ENCODE measurements at places on chromosomes 1 and 21. TPM values are rescaled to one million over a fixed set of nuclear protein-coding genes. Genes with fewer than 3 reads are reported as not detected.

GRCh38 chr21:26423511-26423910 is 149.6 kb downstream of the CYYR1 start:
- no peak for DNase-seq

DNA sequence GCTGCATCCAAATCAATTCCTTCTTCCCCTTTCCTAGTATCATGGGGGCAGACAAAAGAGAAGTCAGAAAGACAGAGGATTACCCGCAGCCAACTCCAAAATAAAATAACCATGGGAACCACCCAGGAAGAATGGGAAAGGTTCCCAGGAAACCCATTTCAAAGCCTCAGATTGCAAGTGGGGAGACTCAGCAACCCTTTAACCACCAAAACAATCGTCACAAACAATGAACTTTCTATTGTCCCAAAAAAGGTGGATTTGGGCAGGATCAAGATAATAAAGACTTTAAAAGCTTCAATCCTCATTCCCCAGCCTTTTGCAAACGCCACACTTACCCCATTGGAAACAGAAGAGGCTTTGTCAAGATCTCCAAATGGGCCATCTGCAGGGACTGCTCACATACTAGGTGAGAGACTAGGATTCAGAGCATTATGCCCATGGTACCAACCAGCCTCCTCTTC is 5.1 kb downstream of the TIAM1 start:
- DNase-seq, result no peak

DNA sequence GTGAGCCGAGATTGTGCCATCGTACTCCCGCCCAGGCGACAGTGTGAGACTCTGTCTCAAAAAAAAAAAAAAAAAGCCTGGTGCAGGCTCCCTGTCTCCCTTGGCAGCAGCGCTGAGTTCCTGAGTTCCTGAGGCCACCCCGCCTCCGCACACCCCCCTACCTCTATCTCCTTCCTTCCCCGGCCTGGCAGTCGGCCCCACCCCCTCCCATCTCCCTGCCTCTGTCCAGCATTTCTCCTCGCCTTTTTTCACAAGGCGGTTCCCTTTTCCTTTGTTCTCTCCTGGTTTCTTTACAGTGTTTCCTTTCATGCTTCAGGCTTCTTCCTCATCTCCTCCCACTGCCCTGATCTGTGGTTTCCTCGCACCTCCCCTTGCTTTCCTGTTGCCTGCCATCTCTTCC is 2.7 kb downstream of the RORC start:
- no peak for DNase-seq

DNA sequence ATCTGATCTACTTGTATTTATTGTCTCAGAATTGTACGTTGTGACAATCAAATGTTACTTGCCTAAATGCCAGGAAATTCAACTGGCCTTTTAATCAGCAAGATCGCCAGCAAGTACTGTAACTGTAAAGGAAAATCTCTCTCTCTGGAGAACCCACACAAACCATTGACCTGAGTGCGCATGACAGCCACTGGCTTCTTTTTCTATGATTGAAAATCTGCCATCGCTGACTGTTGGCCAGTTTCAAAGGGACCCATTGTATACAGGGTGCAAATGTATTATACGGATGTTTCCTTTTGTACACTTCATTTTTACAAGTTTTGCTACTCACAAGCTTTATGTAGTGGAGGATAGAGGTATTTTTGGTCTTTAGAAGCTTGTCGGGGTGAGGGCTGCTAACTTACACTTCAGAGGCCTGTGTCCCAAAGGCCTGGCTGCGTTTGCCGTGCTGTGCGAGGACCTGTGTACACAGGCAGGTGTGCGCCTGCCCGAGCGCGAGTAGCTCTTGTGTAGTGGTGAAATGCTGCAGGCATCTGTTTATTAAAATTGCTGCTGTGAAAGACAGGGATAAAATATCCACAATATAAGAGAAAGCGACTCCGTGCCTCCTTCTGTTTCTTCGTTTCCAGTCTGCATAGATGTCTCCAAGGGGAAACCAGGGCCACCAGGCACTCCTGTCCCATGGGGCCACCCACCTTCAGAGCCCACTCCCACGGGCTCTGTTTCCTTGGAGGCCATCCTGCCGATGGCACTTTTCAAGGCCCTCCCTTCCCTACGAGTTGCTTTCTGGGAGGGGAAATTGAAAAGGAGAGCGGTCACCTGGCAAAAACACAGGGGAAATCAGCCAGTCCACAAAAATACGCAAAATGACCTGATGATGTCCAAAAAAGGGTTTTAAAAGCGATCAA is 25.3 kb upstream of the TRAPPC10 start:
- no peak for DNase-seq

DNA sequence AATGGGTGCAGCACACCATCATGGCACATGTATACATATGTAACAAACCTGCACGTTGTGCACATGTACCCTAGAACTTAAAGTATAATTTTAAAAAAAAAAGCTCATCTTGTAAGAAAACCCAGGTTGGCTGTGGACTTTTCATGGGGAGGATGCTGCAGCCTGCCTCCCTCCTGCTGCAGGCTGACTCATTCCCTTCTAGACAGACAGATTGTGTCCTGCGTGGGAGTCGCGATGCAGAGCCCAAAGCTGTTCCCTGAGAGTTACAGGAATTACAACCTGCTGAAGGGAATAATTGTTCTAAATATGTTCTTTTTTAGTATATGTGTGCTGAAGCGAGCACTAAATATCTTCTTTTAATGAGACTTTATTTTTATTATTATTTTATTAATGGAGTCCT is 93.2 kb downstream of the TBX19 start:
- DNase-seq, result no peak

DNA sequence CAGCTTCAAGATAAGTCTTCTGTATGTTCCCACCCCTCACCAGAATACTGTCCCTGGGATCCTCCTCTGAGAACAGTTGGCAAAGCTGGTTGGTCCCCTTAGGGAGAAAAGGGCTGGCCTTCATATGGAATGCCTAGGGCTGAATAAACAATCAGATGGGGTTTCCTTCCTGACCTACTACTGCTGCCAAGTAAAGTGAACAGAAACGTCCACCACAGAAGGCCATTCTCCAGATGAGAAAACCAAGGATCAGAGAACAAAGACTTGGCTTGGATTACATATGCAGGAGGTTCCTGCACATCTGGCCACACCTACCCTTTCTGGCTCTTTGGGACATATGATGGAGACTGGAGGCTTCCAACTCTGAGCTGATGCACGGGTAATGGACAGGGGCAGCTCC is 194.5 kb downstream of the HIVEP3 start:
- DNase-seq, result no peak

- DNase-seq, result no peak
Measured at GRCh38 chr1:53959664-53960250, 13.6 kb downstream of the LRRC42 start.

DNA sequence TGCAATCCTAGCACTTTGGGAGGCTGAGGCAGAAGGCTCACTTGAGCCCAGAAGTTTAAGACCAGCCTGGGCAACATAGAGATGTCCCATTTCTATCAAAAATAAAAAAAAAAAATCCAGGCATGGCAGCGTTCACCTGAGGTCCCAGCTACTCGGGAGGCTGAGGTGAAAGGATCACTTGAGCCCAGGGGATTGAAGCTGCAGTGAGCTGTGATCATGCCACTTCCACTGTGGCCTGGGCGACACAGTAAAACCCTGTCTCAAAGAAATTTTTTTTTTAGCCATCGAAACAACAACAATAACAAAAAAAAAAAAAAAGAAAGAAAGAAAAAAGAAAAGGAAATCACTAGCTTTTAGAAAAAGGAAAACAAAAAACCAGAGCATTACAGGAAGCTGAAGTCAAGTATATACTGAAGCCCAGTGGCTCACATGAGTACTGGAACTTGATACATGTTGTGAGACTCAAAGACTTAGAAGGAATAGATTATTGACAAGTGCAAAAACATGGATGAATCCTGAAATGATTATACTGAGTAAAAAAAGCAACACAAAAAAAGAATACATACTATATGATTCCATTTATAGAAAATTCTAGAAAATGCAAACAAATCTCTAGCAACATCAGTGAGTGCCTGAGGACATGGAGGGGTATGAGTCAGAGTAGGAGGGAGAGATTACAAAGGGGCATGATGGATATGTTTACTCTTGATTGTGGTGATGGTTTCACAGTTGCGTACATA is 6.1 kb upstream of the RABGAP1L start:
- DNase-seq, result no peak

Gene AMY1C
- total RNA-seq, result not detected

Gene ASH1L
- total RNA-seq, result 13.7 TPM

Gene C1orf87
- total RNA-seq, result not detected

All from liver (tissue), 10 donors.